ENCODE measurements at places on chromosomes 1 and 21.

DNA sequence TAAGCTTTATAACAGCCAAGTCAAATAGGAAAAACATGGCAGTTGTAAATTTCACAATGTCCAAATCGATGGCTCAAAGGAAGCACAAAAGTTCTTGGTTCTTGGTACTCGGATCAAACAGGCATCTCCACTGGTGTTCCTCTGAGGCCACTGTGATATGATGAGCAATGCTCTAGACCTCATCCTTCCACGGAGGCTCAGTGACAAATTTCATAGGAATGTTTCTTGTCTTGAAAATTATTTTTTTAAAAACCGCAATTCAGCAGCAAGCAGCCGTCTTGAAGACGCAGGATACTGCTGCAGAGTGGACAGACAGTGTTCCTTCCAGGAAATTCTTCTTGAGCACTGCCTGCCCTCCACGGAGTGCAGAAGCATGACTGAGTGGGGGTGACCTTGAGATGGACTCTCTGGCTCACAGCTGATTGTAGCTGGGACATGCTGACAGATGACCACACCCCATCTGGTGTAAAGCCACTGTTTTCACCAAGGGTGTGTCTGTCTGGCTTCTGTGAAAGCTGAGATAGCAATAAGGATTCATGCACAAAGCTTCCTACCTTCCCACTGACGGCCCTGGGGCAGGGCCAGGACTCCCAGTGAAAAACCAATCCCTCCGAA, 61.9 kb downstream of the TIAM1 start:
- no peak for DNase-seq

DNA sequence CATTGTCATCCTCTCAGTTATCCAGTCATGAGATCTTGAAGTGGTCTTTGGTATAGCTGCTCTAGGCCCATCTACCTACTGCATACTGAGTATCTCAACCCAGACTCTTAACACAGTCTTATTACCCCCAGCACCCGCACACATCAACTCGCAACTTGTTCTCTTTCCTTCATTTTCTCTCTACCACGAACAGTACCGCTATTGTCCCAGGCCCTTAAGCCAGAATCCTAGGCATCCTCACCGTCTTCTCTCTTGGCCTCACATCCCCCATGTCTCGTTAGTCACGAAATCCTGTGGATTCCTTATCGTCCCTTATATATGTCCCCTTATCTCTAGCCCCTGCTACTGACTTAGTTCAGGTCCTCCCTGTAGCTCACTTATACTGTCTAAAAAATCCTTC, 126.4 kb downstream of the TMEM53 start:
- DNase-seq: no peak

DNA sequence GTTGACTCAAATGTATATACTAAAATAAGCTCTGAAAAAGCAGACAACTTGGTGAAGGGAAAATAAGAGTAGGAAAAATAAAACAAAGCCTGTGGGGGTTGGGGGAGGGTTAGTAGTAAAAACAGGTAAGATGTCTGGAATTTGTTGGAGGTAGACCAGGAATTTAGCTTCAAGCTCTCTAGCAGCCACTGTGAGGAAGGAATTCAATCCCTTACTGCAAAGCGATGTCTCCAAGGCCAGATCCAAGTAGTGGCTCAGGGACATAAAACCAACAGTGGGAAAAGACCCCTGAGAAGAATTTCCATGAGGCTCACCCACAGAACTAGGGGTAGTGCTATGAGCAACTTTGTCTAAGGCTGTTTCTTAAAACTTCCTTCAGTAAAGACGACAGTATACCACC, 7.8 kb downstream of the ANGPTL7 start:
- no peak for DNase-seq

DNA sequence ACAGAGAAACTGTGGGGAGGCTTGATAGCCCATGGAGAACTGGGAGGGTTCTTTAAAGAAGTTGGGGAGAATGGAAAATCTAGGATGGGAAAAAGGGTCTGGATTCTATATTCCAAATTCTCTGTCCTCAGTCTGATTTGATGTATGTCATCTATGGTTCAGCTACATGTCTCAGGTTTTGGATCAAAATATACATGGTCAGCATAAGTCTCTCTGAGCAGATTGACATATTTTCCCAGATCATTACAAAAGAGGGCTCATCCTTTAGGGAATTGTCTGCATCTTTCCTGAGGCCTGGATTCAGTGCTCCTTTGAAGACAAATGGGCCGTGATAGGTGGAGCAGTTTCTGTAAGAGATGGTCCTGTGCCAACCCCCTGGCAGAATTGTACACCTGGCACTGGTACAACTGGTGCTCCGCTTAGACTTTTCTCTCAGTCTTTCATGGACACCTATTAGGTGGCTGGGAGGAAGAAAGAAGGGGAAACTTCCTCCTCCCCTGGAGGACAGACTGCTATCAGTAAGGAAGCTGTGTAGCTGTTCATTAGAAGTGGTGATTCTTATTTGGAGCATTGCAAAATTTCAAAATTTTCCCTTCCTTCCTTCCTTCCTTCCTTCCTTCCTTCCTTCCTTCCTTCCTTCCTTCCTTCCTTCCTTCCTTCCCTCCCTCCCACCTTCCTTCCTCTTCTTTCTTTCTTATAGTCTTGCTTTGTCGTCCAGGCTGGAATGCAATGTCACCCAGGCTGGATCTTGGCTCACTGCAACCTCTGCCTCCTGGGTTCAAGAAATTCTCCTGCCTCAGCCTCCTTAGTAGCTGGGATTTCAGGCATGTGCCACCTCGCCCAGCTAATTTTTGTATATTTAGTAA, 26.1 kb upstream of the RGL1 start:
- no peak for DNase-seq

- DNase-seq: no peak
These were observed 121.5 kb upstream of the SOD1 start for GRCh38 chr21:31537872-31538576.

- no peak for DNase-seq
These were observed 267.8 kb downstream of the C1orf94 start for GRCh38 chr1:34444516-34444915.

GRCh38 chr1:115679141-115679611, 37.4 kb downstream of the VANGL1 start:
- DNase-seq: no peak

GRCh38 chr1:157140063-157140588, 1.9 kb upstream of the ETV3 start:
- no peak for DNase-seq

DNA sequence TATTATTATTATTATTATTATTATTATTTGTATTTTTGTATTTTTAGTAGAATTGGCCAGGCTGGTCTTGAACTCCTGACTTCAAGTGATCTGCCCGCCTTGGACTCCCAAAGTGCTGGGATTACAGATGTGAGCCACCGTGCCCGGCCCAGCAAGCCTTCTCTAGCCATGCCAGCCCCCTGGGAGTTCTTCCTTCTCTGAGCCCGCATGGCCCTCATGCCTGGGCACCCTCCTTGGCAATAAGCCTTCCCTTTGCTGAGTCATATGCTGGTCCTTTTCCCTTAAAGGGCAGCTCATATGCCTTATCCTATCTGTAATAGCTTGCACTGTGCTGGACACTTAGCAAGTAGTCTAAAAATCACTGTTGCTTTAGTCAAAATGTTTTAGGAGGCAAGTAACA, 8.5 kb upstream of the NBL1 start:
- DNase-seq: no peak

- no peak for DNase-seq
These were observed 165.4 kb downstream of the ADSS2 start for GRCh38 chr1:244286341-244286740.

DNA sequence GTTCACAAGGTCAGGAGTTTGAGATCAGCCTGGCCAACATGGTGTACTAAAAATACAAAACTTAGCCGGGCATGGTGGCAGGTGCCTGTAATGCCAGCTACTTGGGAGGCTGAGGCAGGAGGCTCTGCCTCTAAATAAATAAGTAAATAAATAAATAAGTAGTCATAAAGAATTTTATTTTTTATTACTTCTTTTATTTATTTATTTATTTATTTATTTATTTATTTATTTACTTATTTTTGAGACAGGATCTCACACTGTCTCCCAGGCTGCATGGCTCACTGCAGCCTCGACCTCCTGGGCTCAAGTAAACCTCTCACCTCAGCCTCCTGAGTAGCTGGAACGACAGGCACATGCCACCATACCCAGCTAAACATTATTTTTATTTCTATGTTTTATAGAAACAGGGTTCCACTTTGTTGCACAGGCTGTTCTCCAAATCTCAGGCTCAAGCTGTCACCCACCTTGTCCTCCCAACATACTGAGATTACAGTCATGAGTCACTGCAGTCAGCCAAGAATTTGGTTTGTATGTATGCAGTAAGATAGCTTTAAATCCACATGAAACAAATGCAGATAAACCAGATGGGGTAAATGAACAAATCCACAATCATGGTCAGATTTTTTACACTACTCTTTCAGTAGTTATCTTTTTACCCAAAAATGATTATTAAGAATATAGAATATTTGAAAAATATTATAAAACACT, 523.3 kb upstream of the RGS18 start:
- no peak for DNase-seq
